ENCODE measurements at places on chromosomes 7 and 10.

DNA sequence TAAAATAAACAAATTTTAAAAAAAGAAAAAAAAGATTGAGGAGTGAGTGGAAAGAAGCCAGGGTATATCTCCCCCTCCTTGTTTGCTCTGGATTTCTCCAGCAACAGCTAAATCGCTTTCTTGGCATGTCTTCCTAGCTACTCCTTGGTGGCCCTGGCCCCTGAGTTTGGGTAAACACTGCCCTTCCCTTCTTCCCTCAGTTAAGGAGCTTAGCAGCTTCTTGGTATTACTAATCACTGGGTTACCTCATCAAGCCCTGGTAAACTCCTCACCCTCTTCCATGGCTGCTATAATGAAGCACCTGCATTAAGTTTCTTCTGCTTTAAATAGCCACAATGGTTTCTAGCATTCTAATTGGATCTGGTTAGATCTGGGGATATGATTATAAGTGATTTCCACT lies 269.8 kb downstream of the FZD1 start:
- no peak for DNase-seq

DNA sequence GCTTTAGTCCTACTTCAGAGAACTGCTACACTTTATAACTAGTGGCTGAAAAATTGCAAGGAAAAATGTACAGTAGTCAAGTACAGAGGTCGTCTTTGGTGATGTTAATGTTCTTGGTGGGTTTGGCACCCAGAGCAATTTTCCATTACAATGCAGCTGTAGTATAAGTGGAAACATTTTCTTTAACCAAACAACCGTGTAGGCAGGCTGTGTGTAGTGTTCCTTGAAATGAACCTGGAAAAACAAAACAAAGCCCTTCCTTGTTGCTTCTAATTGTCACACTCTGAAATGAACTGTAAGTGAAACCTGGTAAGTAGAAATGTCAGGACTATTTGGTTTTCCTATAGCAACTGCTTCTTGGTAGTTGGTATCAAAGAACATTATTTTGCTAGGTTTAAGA lies 256.9 kb downstream of the MDFIC start:
- DNase-seq: no peak

DNA sequence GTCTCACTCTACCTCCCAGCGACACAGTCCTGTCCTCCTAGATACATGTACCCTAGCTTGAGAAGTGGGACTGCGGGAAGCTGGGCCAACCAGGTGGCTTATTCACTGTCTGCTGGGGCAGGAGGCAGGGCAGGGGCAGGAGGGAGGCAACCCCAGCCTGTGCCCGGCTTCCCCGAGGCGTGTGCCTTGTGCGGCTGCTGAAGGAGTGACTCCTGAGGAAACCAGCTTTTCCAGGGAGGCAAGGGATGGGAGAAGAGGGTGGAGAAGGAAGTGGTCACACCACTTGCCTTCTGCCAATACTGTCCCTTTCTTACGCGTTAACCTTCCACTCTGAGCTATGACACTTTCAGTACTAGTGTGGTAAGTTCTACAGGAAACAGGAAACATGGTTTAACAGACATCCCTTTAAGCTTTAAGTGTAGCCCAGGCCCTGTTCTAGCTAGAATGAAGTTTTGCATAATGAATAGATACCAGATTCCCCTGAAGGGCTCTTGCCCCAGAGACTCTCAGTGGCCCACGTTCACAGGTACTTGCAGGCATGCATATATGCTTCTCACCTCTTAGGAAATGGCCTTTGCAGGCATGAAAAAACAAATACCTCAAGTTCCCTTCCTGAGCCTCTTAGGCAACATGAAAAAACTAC lies 40.6 kb downstream of the SYPL1 start:
- DNase-seq: no peak

DNA sequence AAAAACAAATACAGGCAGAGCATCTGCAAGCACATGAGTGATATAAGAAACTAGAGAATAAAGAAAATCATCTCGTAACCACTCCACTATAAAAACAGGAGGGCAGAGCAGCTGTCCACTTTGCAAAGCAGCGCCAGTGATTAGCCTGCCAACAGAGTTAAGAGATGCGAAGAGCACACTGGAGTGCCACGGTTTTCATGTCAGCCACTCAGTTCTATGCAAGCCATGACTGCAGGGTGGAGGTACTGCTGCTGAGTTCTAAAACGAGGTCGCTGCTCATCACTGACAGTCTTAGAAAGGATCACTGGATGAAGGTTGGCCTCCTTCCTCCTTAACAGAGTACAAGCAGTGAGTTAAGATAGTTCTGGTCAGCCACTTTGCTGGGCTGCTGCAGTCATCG lies 58.5 kb downstream of the FGFR2 start:
- DNase-seq: no peak

- no peak for DNase-seq
Observed at GRCh38 chr7:106548491-106548890, 112.5 kb downstream of the CCDC71L start.

GRCh38 chr10:73816917-73817729 lies 5.7 kb upstream of the NDST2 start:
- no peak for DNase-seq

DNA sequence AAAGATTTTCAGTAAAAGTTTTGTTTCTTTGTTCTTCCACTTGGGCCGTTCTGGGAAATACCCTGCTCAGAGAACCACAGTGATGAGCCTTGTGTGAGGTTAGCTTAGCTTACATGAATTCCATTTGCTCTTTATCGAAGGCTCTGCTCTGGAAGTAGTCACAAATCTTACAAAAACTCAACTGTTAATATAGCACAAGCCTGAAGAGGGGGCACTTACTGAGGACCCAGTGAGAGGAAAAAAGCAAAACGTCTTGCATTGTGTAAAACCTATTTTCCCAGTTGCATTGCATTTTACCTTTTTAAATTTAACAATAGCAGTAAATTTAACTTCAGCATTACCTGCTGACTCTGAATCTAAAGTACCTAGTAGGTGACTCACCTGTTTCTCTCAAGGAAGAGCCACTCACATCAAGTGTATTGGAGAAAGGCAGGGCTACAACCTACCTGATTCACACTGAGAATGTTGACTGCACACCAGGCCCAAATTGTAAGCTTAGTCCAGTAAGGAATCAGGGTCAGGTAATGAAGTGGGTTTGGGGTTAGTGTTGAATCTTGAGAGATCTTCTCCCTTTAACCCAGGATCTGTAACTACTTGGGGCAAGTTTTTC lies 42.3 kb downstream of the PPP1R17 start:
- DNase-seq: no peak

GRCh38 chr7:131076711-131077181 lies 250.9 kb upstream of the MKLN1 start:
- DNase-seq: peak; percentile 43

- DNase-seq: no peak
Observed at GRCh38 chr7:41915871-41916270, 213.0 kb upstream of the INHBA start.

DNA sequence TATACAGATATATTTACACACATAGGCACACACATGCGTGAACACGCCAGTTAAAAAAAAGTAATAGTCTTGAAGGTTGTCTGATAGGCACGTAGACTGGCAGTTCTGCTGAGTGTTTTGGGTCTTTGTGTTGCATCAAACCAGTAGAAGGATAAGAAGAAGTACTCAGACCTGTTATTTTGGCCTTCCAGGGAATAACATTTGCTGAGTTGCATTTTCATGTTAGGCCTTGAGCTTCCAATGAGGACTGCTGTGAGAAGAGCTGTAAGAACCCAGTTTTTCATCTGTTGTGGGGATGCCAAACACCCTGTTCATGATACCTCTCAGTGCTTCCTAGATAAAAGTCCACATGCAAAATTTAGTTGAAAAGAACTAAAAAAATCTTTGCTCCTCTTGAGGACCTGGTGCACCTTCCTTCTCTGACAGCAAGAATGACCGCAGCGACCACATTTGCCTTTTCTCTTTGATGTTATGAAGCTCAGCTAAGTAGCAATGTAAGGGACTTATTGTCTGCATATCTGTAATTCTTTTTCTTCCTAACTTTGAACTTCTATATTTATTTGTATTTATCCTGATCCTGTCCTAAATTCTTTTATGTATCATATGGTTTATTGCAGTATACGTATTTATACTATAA lies 27.2 kb downstream of the HIPK2 start:
- no peak for DNase-seq

GRCh38 chr10:110803239-110803749 lies 68.4 kb upstream of the PDCD4 start:
- DNase-seq: no peak

- peak; percentile 70 for DNase-seq
Observed at GRCh38 chr7:42208572-42208971, 28.4 kb downstream of the GLI3 start.

- DNase-seq: no peak
Observed at GRCh38 chr7:99837649-99838361, 10.0 kb downstream of the CYP3A43 start.

DNA sequence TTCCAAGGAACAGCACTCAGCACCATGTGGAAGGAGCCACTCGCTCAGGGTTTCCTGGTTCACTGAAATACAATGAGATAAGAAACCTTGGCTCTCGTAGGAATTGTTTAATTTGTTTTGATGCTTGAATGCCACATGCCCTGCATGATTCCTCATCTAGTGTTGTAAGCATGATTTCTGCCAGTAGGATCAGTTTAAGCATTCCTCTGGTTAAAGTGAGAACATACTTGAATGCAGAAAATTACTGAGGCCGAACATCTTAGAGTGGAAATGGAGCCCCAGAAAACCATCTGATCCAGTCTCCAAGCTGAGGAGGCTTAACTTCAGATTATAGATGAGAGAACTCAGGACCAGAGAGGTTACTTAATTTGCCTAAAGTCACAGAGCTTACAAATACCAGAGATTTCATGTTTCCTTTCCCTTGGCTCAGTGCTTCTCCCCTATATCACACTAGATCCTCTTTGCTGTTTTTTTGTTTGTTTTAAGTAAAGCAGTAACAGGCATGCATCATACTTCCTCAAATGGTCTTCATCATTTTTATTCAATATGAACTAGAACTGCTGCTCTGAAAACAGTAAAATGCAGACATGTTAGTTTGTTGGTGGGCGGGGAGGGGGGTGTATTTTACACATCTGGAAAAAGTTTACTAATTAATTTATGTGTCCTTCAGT lies 125.1 kb downstream of the ADAM12 start:
- DNase-seq: no peak

DNA sequence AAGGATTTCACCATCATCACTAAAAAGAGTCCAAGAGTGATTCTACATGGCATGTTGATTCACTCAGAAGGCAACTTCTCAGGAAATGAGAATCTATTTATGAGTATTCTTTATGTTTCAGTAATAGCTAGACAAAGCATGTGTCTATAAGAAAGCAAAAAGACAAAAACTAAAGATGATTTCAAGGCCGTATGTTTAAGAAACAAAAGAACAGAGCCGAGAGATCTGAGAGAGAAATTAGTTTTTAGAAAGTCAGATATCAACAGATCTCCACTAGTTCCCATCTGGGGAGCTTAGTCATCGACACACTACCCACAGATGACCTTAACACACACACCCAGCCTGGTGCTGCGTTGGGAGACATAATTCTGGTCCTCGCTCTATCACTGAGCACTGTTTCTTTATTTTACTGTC lies 21.0 kb downstream of the PIP4K2A start:
- peak; percentile 74 for DNase-seq

GRCh38 chr7:91140982-91141381 lies 123.3 kb upstream of the FZD1 start:
- no peak for DNase-seq

DNA sequence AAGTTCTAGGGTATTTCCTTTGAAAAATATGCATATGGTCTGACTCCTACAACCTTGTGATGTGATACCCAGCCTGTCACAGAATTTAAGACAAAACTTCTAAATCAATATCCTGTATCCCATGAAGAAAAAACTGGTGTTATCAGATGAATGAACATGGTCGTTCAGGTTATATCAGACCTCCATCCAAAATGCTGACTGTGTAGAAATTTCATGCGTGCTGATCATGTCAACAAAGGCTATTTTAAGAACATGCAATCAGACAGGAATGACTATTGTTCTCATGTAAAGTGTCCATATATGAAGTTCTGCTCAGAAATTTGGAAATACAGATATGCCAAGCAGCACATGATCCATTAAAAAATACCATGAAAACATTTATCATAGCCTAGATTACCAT lies 62.3 kb downstream of the NEBL start:
- DNase-seq: no peak

- no peak for DNase-seq
Observed at GRCh38 chr10:26689399-26689798, 8.1 kb upstream of the PDSS1 start.

- DNase-seq: no peak
Observed at GRCh38 chr7:16411391-16411790, 9.9 kb downstream of the CRPPA start.

DNA sequence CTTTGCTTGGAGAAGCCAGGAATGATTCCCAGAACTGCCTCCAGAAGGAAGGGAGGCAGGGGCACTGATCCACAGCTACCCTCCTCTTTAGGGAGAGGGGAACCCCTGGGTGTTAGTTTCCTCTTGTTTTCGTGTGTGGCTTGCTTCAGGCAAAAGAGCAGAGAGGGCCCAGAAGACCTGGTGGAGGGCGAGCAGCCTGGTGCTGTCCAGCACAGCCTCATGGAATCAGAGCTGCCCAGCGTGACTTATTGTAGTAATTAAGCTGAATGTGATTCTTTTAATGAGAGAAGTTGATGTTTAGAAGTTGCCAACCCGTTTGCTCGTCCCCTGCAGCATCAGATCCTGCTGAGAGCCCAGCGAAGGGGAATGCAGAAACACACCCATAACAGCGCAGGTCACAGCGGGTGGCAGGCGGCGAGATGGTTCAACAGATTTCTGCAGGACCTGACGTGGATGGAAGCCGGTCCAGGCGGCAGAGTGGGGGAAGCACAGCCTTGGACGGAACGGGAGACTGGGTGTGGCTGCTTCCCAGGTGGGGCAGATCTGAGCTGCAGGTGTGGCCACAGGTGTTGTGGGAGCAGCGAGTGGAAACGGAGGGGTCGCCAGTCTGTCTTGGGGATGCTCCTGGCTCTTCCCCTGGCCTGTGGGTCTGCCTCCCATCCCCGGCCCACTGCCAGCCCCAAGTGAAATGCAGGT lies 53.7 kb upstream of the SHH start:
- DNase-seq: no peak

DNA sequence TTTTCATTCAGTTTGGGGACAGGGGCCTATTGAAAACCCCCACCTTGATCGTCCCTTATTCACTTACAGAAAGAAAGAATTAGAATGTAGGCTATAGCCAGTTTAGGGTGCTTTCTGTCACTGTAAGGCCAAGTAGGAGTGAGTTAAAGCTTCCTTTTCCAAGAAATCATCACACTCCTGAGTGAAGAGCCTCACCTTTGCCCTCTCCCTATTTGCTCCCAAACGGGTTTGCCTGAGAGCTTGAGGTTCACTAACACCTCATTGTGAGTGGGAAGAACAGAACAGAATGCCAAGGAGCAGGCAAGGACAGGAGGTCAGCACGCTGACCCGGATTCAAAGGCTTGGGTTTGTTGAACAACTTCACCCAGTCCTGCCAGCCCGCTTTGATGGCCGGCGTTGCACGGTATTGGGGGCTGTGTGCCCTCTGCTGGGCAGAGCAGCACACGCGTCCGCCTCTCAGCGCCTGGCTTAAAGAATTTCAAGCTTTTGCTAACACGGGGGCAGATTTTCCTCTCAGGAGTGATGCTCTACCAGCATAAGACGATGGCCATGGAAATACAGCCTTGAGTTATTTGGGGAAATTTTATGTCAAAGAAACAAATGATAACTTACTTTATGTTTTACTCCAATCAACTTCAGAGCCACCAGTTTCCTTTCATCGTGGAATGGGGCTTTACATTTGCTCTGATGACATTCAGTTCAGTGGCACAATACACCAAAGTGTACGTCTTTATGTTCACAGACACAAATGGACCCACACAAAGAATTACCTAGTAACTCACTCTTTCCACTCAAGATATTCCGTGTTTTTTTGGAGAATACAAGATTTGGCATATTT lies 470.0 kb downstream of the SUGCT start:
- no peak for DNase-seq

GRCh38 chr10:109998513-109998912 lies 9.3 kb upstream of the ADD3 start:
- no peak for DNase-seq

All from AG08395 (cell line).